ENCODE measurements at places on chromosomes 2 and 18.

GRCh38 chr2:54099829-54100585 is 15.4 kb upstream of the ACYP2 start:
- H3K27ac ChIP-seq: no peak overlapping the region
- no peak for DNase-seq
- no peaks in the 10 kb centered on the region for H3K27me3 ChIP-seq
- peaks cover 8% of the 10 kb centered on the region for H3K4me1 ChIP-seq
- H3K36me3 ChIP-seq: no peaks in the 10 kb centered on the region
- H3K4me3 ChIP-seq: no peak overlapping the region

GRCh38 chr2:46812361-46813019 is 103.1 kb downstream of the MCFD2 start:
- DNase-seq: no peak
- peak overlapping the region; percentile 72 for H3K27ac ChIP-seq
- no peak overlapping the region for H3K4me3 ChIP-seq
- no peaks in the 10 kb centered on the region for H3K36me3 ChIP-seq

DNA sequence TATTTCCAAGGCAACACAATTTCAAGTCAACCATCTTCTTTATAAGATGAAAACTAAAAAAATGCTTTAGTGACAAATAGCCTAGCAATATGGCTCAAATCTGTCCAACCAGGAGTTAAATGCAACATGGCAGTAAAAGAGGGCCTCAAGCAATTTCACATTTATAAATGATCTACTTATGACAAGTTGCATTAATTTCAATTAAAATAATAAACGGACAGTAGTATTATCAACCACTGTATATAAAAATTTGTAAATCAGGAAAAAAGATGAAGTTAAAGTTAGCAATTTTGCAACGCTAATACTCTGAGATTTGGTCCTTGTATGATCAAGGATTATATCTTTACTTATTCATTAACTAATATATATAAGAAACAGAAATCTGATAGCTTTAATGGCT is 19.3 kb downstream of the CCDC88A start:
- no peak overlapping the region for H3K27ac ChIP-seq
- no peaks in the 10 kb centered on the region for H3K36me3 ChIP-seq
- H3K27me3 ChIP-seq: no peaks in the 10 kb centered on the region
- H3K4me1 ChIP-seq: no peaks in the 10 kb centered on the region
- DNase-seq: no peak

GRCh38 chr18:78831603-78832002 is 148.0 kb upstream of the SALL3 start:
- no peak overlapping the region for H3K4me3 ChIP-seq
- H3K4me1 ChIP-seq: no peaks in the 10 kb centered on the region
- no peak overlapping the region for H3K27ac ChIP-seq
- H3K36me3 ChIP-seq: no peaks in the 10 kb centered on the region
- no peaks in the 10 kb centered on the region for H3K27me3 ChIP-seq
- DNase-seq: peak; percentile 7

GRCh38 chr18:77522051-77522675 is 272.5 kb downstream of the GALR1 start:
- no peaks in the 10 kb centered on the region for H3K4me1 ChIP-seq
- no peak overlapping the region for H3K4me3 ChIP-seq
- DNase-seq: no peak
- H3K27me3 ChIP-seq: no peaks in the 10 kb centered on the region
- no peaks in the 10 kb centered on the region for H3K36me3 ChIP-seq
- no peak overlapping the region for H3K27ac ChIP-seq

GRCh38 chr2:20634507-20635112 is 16.3 kb downstream of the HS1BP3 start:
- H3K27ac ChIP-seq: peak overlapping the region; percentile 81
- no peaks in the 10 kb centered on the region for H3K27me3 ChIP-seq
- no peaks in the 10 kb centered on the region for H3K36me3 ChIP-seq
- no peak overlapping the region for H3K4me3 ChIP-seq
- H3K4me1 ChIP-seq: peaks cover 38% of the 10 kb centered on the region

DNA sequence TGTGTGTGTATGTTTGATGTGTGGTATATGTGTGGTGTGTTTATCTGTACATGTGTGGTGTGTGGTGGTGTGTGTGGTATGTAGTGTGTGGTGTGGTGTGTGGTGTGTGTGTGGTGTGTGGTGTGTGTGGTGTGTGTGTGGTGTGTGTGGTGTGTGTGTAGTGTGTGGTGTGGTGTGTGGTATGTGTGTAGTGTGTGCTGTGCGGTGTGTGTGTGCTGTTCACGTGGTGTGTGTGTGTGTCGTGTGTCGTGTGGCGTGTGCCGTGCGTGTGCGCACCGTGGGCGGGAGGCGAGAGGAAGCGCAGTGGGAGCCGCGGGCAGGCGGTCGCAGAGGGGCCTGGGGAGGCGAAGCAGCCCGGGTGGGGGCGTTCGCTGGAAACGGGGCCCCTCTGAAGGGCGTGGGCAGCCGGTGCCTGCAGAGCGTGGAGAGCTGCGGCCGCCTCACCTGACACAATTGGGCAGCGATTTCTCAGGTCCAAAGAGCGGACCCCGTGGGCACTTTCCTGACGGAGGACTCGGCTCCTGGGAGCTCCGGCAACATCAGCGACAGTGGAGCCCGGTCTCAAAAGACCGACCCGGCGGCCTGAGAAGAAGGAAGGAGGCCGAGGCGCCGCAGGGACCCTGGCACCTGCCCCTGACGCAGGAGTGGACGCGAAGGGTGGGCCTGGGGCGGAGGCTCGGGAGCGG is 741.1 kb upstream of the SALL3 start:
- H3K27me3 ChIP-seq: no peaks in the 10 kb centered on the region
- H3K4me1 ChIP-seq: peaks cover 12% of the 10 kb centered on the region
- H3K27ac ChIP-seq: no peak overlapping the region
- H3K36me3 ChIP-seq: no peaks in the 10 kb centered on the region
- H3K4me3 ChIP-seq: no peak overlapping the region

GRCh38 chr18:58934933-58935577 is 70.4 kb downstream of the ZNF532 start:
- H3K27me3 ChIP-seq: no peaks in the 10 kb centered on the region
- H3K4me3 ChIP-seq: no peak overlapping the region
- no peaks in the 10 kb centered on the region for H3K4me1 ChIP-seq

- no peak overlapping the region for H3K27ac ChIP-seq
- no peak for DNase-seq
- peaks cover 10% of the 10 kb centered on the region for H3K4me1 ChIP-seq
- H3K36me3 ChIP-seq: no peaks in the 10 kb centered on the region
Observed at GRCh38 chr2:5729416-5729815, 37.2 kb downstream of the SOX11 start.

GRCh38 chr2:104368089-104368488 is 485.8 kb upstream of the POU3F3 start:
- no peak for DNase-seq
- H3K27ac ChIP-seq: no peak overlapping the region
- H3K4me3 ChIP-seq: no peak overlapping the region
- H3K4me1 ChIP-seq: no peaks in the 10 kb centered on the region
- no peaks in the 10 kb centered on the region for H3K36me3 ChIP-seq
- no peaks in the 10 kb centered on the region for H3K27me3 ChIP-seq

DNA sequence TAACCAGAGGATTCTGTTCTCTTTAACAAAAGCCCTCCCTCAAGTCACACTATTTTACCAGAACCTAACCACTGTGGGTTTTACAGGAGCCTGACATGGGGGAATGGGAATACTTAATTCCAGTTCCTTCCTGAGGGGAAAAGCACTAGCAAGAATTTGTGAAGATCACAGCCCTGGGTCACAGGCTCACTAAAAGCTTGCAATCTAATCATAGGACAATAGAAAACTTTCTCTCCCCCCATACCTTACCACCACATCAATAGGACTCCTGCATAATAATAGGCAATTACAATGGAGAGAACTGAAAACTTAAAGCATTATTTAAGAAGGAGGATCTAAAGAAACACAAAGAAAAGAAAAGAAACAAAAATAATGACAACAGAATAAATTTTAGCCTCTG is 225.8 kb upstream of the ZNF804A start:
- no peak overlapping the region for H3K4me3 ChIP-seq
- H3K4me1 ChIP-seq: no peaks in the 10 kb centered on the region
- H3K36me3 ChIP-seq: no peaks in the 10 kb centered on the region
- H3K27ac ChIP-seq: no peak overlapping the region

DNA sequence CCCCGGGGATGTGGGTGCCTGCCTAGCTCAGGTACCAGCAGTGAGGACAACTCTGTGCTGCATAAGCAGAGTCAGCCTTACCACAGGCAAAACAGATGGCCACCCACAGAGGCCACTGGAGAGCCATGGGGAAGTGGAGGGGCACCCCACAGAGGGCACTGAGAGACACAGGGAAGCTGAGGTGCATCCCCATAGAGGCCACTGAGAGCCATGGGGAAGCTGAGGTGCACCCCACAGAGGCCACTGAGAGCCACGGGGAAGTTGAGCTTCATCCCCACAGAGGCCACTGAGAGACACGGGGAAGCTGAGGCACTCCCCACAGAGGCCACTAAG is 134.1 kb upstream of the EPAS1 start:
- H3K4me1 ChIP-seq: peaks cover 38% of the 10 kb centered on the region
- H3K27ac ChIP-seq: no peak overlapping the region
- no peaks in the 10 kb centered on the region for H3K36me3 ChIP-seq
- no peak overlapping the region for H3K4me3 ChIP-seq
- no peak for DNase-seq
- no peaks in the 10 kb centered on the region for H3K27me3 ChIP-seq

GRCh38 chr2:234128606-234129005 is 78.1 kb downstream of the SPP2 start:
- no peak for DNase-seq
- H3K36me3 ChIP-seq: no peaks in the 10 kb centered on the region
- no peak overlapping the region for H3K4me3 ChIP-seq
- H3K4me1 ChIP-seq: no peaks in the 10 kb centered on the region
- H3K27ac ChIP-seq: no peak overlapping the region

DNA sequence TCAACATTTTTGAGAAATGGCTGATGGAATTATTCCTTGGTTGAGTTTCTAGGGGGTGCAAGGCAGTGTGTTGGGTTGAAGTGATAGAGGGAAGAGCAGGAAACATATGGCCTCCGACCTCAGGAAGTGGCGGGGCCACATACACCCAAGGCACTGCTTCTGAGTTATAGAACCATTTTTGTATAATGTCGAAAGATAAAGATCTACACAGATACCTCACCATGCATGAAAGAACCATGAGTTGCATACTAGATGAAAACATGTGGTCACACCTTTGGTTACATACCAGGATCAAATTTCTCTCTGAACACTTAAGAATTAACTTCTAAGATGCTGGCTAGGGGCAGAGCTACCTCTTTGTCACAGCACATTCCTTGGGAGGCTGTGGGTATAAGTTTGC is 23.2 kb downstream of the LAMA3 start:
- no peak for DNase-seq
- H3K27me3 ChIP-seq: no peaks in the 10 kb centered on the region
- H3K4me3 ChIP-seq: no peak overlapping the region
- no peak overlapping the region for H3K27ac ChIP-seq
- H3K36me3 ChIP-seq: no peaks in the 10 kb centered on the region

- no peak for DNase-seq
- H3K36me3 ChIP-seq: no peaks in the 10 kb centered on the region
- H3K27me3 ChIP-seq: no peaks in the 10 kb centered on the region
- H3K27ac ChIP-seq: no peak overlapping the region
- H3K4me3 ChIP-seq: no peak overlapping the region
Observed at GRCh38 chr2:235866373-235866772, 301.8 kb downstream of the GBX2 start.

DNA sequence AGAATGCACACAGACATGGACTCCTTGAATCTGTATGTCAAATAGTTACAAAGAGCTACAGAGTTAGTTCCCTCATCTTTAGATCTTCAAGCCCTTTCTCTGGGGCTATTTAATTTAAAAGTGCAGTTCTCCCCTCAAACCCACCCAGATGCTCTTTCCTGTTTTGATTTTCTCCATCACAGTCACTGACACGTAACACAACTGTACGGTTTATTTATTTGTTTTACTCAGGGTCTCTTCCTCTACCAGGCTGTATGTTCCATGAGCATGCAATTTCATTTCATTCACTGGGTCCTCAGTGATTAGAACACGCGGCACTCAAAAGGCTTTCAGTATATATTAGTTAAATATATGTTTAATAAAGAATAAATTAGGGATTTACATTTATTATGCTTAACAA is 94.7 kb downstream of the DOCK10 start:
- H3K4me3 ChIP-seq: no peak overlapping the region
- H3K36me3 ChIP-seq: no peaks in the 10 kb centered on the region
- no peaks in the 10 kb centered on the region for H3K27me3 ChIP-seq
- peaks cover 26% of the 10 kb centered on the region for H3K4me1 ChIP-seq

DNA sequence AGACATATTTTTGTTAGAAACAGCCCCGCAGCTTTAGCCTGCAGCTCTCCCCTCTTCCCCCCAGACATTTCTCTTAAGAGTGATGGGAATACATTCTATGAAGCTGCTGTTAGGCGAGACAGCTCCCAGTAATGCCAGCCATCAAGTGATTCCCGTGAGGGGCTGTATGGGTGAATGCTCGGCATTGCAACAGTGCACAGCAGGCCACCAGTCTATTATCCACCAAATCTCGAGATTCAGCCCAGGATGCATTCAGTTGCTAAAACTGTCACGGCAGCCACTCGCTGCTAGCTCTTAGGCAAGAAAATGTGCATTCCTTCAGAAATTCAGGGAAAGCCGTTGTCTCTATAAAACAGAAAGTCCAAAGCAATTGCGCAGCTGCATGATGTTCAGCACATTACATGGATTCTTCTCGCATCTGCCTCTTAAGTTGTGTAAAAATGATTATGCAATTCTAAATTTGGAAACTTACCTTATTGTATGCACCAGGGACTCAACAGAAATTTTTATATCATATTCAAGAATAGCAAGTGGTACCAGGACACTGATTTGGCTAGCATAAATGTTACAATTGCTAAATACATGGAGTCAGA is 211.3 kb upstream of the ARL4C start:
- no peaks in the 10 kb centered on the region for H3K4me1 ChIP-seq
- no peak for DNase-seq

DNA sequence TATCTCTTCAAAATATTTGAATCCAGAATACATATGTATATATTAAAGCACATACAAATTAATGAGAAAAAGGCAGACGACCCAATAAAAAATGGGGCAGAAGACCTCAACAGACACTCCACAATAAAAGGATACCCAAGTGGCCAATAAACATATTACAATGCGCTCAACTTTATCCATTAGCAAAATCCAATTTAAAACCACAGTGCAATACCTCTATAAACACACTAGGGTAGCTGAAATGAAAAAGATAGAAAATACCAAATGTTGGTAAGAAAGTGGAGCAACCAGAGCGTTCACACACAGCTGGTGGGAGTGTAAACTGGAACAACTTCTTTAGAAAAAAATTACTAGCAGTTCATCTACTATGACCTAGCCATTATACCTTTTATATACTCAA is 75.3 kb downstream of the CCDC148 start:
- H3K27ac ChIP-seq: peak overlapping the region; percentile 5
- H3K27me3 ChIP-seq: no peaks in the 10 kb centered on the region
- H3K4me1 ChIP-seq: no peaks in the 10 kb centered on the region
- DNase-seq: no peak
- H3K4me3 ChIP-seq: no peak overlapping the region

- no peaks in the 10 kb centered on the region for H3K36me3 ChIP-seq
- DNase-seq: no peak
- H3K4me1 ChIP-seq: no peaks in the 10 kb centered on the region
Observed at GRCh38 chr2:108288534-108289106, at the start of gene SULT1C2. Gene SULT1C2 (plus strand): TSS chr2:108288895. CDS start chr2:108293668, 4,773 bp downstream.

- peaks cover 15% of the 10 kb centered on the region for H3K4me1 ChIP-seq
- no peaks in the 10 kb centered on the region for H3K27me3 ChIP-seq
- no peaks in the 10 kb centered on the region for H3K36me3 ChIP-seq
- no peak overlapping the region for H3K27ac ChIP-seq
Observed at GRCh38 chr2:47346107-47346506, 56.8 kb upstream of the MSH2 start.
